ENCODE measurements at places on chromosomes 4 and X. TPM values are rescaled to one million over a fixed set of nuclear protein-coding genes. Genes with fewer than 3 reads are reported as not detected.

Gene ETDA
- not detected for total RNA-seq

Gene MAGEA1
- total RNA-seq = not detected

Gene TRIM61
- 1.5 TPM for total RNA-seq

Gene DMP1
- not detected for total RNA-seq

Gene USP26
- total RNA-seq = not detected

Gene ATP5ME
- 154 TPM for total RNA-seq

Gene SPATA4
- 0.37 TPM for total RNA-seq

Gene FMR1NB
- total RNA-seq = not detected

Gene MFAP3L
- total RNA-seq = 2.6 TPM

Gene MYOZ2
- total RNA-seq = under 0.01 TPM

Gene LINC00632
- total RNA-seq = 9.8 TPM

Gene BMX
- total RNA-seq = 0.11 TPM

Gene G6PD
- 62.4 TPM for total RNA-seq

Gene PARM1
- 0.66 TPM for total RNA-seq

Gene UGT2B15
- not detected for total RNA-seq

Gene HSFX2
- not detected for total RNA-seq

Gene PAGE2B
- total RNA-seq = not detected

Gene AMMECR1
- 16.8 TPM for total RNA-seq

Gene DCAF8L2
- not detected for total RNA-seq

Gene LDB2
- total RNA-seq = 38.7 TPM

Measured in uterine smooth muscle cell (primary cell).